ENCODE measurements at places on chromosomes 1 and 21.

DNA sequence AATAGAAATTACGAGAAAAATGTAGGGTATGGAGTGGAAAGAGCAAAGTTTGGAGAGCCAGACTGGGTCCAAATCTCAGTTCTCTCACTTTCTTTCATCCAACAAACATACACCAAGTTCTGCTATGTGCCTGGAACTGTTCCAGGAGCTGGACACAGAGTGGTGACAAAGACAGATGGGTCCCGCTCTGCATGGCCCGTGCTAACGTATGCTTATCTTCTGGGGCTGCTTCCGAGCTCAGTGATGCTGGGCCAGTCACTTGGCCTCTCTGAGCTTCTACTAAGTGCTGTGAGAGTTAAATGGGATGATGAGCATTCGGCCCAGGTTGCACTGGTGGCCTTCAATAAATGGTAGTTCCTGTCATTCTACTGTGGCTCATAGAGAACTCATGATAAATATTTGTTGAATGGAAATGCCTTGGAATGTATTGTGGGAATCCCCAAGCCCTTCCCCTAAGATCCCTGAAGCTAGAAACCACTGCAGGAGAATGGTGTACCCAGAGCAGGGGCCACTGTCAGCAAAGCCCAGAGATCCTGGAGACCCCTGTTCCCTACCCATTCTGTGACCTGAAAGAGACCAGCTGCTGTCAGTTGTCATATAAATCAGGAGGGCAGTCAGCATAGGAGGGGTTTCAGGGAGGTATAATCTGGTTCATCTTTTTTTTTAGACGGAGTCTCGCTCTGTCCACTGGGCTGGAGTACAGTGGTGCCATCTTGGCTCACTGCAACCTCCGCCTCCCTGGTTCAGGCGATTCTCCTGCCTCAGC, 3.8 kb downstream of the LEMD1 start:
- DNase-seq, result no peak

DNA sequence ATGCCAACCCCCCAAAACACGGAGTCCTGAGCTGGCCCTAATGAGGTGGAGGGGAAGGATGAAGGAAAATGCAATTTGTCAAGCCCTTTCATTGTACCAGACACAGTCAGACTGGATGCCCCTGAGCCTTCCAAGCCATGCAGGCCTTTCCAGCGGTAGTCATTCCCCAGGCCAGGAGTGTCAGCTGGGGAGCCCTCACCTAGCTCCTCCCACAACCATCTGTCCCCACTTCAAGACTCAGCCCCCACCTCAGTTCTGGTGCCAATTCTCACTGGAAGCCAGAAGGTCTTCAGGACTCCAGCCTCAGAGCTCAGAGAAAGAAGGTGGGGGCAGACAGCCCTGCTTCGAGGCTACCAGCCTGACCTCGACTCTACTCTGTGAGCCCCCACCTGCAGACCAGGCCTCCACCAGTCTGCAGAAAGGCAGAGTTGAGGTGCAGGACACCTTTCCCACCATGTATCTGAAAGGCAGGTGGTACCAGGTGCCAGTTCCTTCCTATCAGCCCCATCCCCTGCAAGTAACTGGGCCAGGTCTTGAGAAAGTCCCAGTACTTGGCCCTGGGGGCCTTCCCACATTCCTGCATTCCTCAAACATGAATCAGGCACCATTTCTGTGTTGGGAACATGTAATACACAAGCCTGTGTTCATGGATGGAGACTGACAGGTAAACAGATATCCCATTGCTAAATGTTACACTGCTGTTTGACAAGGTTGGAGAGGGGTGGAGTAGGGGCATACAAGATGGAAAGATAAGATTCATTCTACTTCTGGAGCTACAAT, 180.6 kb upstream of the EDN2 start:
- no peak for DNase-seq

GRCh38 chr1:110538921-110539320, 19.9 kb upstream of the KCNA10 start:
- no peak for DNase-seq

DNA sequence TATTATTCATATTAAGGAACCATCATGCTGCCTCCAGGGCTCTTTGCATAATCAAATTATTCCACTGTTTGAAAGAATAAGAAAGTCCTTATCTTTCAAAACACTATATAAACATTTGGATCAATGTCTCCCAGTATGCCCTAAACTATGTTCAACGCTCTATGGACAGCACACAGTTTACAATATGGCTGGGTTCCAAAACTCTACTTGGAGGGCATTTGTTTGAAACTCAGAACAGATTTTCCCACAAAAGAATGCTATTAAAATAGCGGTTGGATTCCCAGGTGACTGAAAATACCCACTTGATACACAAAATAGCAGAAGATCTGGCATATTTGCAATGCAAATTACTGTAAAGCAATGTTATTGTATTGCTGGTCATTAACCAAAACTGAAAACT, 3.2 kb downstream of the HAO2 start:
- DNase-seq, result no peak

- DNase-seq, result peak; percentile 28
Observed at GRCh38 chr1:100448366-100448765, 89.6 kb upstream of the GPR88 start.

DNA sequence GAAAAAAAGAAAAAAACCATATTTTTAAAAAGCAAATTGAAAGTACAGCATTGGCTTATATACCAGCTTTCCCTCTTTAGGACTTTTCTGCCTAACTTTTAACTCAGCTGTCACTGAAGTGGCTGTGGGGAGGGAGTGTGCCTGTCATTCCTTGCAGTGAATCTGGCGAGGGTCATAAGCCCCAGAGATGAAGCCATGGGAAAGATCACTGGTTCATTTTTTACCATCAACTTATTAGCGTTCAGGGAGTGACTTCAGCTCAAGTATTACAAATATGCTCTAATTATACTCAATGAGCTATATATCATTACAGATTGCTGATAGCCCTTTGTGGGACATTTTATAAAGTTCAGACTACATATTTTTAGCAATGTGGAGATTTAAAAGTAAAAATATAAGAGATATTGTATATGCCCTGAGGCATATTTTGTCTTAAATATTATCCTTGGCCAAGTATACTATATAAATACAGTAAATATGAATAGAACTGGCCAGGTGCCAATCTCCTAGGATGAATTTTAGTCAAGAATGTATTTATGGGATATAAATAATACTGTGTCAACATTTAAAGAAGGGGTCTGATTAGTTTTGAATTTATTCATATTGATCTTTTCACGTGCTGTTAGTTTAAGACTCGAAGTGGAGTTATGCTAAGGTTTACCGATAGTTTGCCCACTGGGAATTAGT, 4.4 kb downstream of the TGFB2 start:
- peak; percentile 11 for DNase-seq

DNA sequence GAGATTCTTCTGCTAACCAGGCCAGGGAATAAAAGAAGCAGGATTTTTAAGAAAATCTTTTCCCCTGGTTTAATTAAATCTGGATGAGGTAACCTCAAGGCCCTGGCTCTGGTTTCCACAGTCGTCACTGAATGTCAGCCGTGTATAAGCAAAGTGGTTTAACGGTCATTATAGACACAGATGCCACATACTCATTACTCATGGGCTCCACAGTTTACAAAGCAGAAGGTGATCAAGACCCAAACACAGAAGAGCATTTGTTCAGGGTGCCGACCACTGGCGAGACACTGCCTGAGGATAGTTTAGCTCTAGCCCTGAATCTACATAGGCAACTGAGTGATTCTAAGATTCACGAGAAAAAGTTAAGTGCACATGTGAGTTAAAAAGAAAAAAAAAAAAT, 27.8 kb upstream of the RAP1GAP start:
- DNase-seq, result no peak

GRCh38 chr1:13922466-13923110, 222.6 kb downstream of the PRDM2 start:
- no peak for DNase-seq

DNA sequence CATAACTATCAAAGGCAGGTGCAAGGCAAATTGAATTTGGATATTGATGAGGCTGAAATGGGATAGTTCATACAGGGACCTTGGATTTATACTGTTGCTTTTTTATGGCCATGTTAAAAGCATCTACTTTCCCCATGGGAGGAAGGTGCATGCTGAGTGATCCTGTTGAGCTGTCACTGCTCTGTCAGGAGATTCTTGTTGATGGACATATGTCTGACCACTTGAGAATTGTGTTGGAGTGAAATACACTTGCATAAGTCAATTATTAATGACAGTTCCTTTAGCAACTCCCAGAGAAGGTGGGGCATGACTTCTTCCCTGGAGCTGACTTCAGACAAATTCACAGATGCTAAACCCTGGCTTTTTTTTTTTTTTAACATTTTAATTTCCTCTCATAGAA, 58.4 kb upstream of the DYNLT5 start:
- DNase-seq, result no peak

- DNase-seq, result no peak
Observed at GRCh38 chr1:18512883-18513282, 32.2 kb downstream of the KLHDC7A start.

- DNase-seq, result no peak
Observed at GRCh38 chr1:237705462-237705861, 185.3 kb downstream of the ZP4 start.

- peak; percentile 34 for DNase-seq
Observed at GRCh38 chr1:102434421-102434820, 437.7 kb upstream of the OLFM3 start.

DNA sequence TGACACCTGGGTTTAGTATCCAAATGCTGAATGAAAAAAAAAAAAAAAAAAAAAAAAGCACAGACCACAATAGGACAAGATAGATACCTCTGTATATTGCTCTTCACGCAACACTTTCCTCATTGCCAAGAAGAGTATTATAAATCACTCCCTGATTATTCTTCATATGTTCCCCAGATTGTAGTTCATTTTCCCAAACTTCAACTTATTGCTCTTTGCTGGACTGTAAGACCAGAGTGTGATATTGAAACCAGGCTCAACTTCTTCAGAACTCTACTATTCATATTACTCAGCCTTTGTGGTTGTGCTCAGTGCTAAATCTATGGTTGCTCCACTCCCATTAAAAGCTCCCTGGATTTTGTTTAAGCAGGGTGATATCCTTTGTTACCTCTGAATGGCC, 180.4 kb downstream of the NTMT2 start:
- no peak for DNase-seq

All from NCI-H748 treated with DMSO at 0.1 percent for 48 hours (cell line).